Neural progenitor cell (in vitro differentiated cells): ENCODE measurements at places on chromosomes 3 and 15. TPM values are rescaled to one million over a fixed set of nuclear protein-coding genes. Genes with fewer than 3 reads are reported as not detected.

GRCh38 chr3:69865925-69866679 is 126.8 kb downstream of the MITF start:
- no peaks in the 10 kb centered on the region for H3K27me3 ChIP-seq
- no peak overlapping the region for H3K27ac ChIP-seq
- H3K36me3 ChIP-seq, result no peaks in the 10 kb centered on the region
- peak; percentile 10 for DNase-seq
- no peak overlapping the region for H3K4me3 ChIP-seq

Gene AQP9
- not detected in 2 replicates for total RNA-seq

- peaks cover 7% of the 10 kb centered on the region for H3K4me1 ChIP-seq
- H3K27ac ChIP-seq, result no peak overlapping the region
- no peak overlapping the region for H3K4me3 ChIP-seq
- no peak for DNase-seq
- H3K27me3 ChIP-seq, result no peaks in the 10 kb centered on the region
- H3K36me3 ChIP-seq, result no peaks in the 10 kb centered on the region
Measured at GRCh38 chr3:151864423-151865101, 8.9 kb upstream of the SUCNR1 start.

Gene MESP2
- total RNA-seq, result 0.19 TPM in 1 of 2 replicates, not detected in the other

- no peak overlapping the region for H3K27ac ChIP-seq
- peaks cover 34% of the 10 kb centered on the region for H3K27me3 ChIP-seq
- H3K4me1 ChIP-seq, result peaks cover 7% of the 10 kb centered on the region
Measured at GRCh38 chr3:194671511-194671899, 486 bp downstream of the LSG1 start.

DNA sequence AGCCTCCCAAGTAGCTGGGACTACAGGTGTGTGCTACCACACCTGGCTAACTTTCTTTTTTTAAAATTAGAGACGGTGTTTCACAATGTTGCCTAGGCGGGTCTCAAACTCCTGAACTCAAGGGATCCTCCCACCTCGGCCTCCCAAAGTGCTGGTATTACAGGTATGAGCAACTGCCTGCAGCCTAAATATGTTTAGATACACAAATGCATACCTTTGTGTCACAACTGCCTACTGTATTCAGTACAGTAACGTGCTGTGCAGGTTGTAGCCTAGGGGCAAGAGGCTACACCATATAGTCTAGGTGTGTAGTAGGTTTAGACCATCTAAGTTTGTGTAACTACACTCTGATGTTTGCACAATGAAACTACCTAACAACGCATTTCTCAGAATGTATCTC is 9.5 kb upstream of the PAK6 start:
- H3K4me3 ChIP-seq, result no peak overlapping the region
- no peaks in the 10 kb centered on the region for H3K27me3 ChIP-seq
- H3K27ac ChIP-seq, result no peak overlapping the region

GRCh38 chr3:191358929-191359328 is 28.6 kb upstream of the UTS2B start:
- H3K27me3 ChIP-seq, result no peaks in the 10 kb centered on the region
- no peak for DNase-seq
- no peak overlapping the region for H3K4me3 ChIP-seq
- peaks cover 4% of the 10 kb centered on the region for H3K36me3 ChIP-seq

GRCh38 chr3:139533781-139534454 is 5.6 kb downstream of the RBP1 start:
- no peaks in the 10 kb centered on the region for H3K36me3 ChIP-seq
- H3K4me1 ChIP-seq, result peaks cover 37% of the 10 kb centered on the region
- DNase-seq, result no peak
- H3K27ac ChIP-seq, result no peak overlapping the region
- H3K4me3 ChIP-seq, result no peak overlapping the region

- H3K4me3 ChIP-seq, result no peak overlapping the region
- DNase-seq, result peak; percentile 15
- H3K4me1 ChIP-seq, result peaks cover 5% of the 10 kb centered on the region
- no peak overlapping the region for H3K27ac ChIP-seq
Measured at GRCh38 chr3:25000971-25001591, 427.0 kb upstream of the RARB start.

DNA sequence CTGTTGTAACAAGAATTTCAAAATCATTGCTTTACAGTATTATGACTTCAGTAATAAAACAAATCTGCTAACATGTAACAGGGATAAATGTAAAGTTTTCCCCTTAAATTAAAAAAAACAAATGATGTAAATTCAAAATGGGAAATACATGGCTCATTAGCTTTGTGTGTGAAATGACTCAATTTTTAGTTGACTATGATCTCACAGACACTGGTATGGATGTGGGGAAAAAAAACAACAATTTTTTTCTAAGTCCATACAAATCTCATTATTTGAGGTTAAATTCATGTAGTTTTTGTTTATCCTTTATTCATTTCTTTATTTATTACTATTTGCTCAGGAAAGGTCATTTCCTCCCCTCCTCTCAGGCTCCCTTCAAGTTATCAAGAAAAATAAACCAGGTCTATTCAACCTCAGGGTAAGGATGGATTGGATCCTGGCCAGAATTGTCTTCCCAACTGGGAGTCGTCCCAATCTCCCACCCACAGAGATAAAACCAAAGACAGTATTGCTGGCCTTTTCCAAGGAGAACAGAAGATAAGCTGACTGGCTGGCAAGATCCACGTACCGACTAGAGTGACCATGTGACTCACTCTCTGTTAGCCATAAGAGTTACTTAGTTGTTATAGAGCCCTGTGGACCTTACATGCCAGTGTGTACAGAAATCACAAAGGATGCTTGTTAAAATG is 373.3 kb downstream of the GAP43 start:
- H3K4me3 ChIP-seq, result no peak overlapping the region
- no peaks in the 10 kb centered on the region for H3K27me3 ChIP-seq
- peaks cover 18% of the 10 kb centered on the region for H3K4me1 ChIP-seq
- H3K36me3 ChIP-seq, result no peaks in the 10 kb centered on the region
- DNase-seq, result no peak

Gene COLQ
- 1.5 and 2.8 TPM in 2 replicates for total RNA-seq

DNA sequence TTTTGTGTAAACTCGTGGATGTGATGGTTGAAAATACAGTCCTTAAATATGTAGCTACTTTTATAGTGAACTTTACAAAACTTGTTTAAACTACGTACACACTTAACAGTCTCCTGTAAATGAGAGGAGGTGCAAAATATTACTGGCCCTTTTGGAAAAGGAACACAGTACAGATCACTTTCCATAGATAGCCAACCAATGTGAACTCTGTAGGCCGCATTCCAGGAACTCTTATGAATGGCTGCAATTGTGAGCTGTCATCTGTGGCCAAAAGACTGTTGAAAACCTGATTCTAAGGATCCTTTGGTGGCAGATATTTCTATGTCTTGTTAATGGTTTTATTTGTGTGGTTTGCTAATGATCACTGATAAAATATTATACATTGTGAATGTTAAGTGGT is 6.2 kb downstream of the TSC22D2 start:
- peak overlapping the region; percentile 80 for H3K4me3 ChIP-seq
- peak; percentile 44 for DNase-seq
- peaks cover 44% of the 10 kb centered on the region for H3K4me1 ChIP-seq
- no peaks in the 10 kb centered on the region for H3K27me3 ChIP-seq
- H3K36me3 ChIP-seq, result no peaks in the 10 kb centered on the region
- H3K27ac ChIP-seq, result no peak overlapping the region

Gene SCN5A
- 3.9 and 4.6 TPM in 2 replicates for total RNA-seq

Gene ATP2B2
- 0.03 TPM in 1 of 2 replicates, not detected in the other for total RNA-seq

GRCh38 chr15:29268706-29269484 is 727 bp downstream of the NSMCE3 start:
- H3K4me3 ChIP-seq, result peak overlapping the region; percentile 81
- DNase-seq, result peak; percentile 57
- no peaks in the 10 kb centered on the region for H3K27me3 ChIP-seq
- no peaks in the 10 kb centered on the region for H3K36me3 ChIP-seq
- H3K4me1 ChIP-seq, result peaks cover 16% of the 10 kb centered on the region

- H3K36me3 ChIP-seq, result no peaks in the 10 kb centered on the region
- no peaks in the 10 kb centered on the region for H3K27me3 ChIP-seq
- no peak for DNase-seq
- H3K4me3 ChIP-seq, result no peak overlapping the region
- no peak overlapping the region for H3K27ac ChIP-seq
Measured at GRCh38 chr3:156433910-156434309, 121.0 kb downstream of the SSR3 start.

- no peak overlapping the region for H3K4me3 ChIP-seq
- H3K4me1 ChIP-seq, result peaks cover 13% of the 10 kb centered on the region
- DNase-seq, result no peak
Measured at GRCh38 chr15:46413799-46414198, 779.0 kb downstream of the SQOR start.

GRCh38 chr3:57730682-57731081 is 25.4 kb upstream of the SLMAP start:
- no peaks in the 10 kb centered on the region for H3K4me1 ChIP-seq
- H3K4me3 ChIP-seq, result no peak overlapping the region
- H3K36me3 ChIP-seq, result no peaks in the 10 kb centered on the region
- no peaks in the 10 kb centered on the region for H3K27me3 ChIP-seq
- no peak for DNase-seq

Gene ADPRH
- total RNA-seq, result 0.77 and 1.4 TPM in 2 replicates

Gene SAMMSON
- not detected in 2 replicates for total RNA-seq

GRCh38 chr15:88661761-88662556 is 23.1 kb downstream of the ISG20 start:
- no peaks in the 10 kb centered on the region for H3K36me3 ChIP-seq
- no peaks in the 10 kb centered on the region for H3K4me1 ChIP-seq
- H3K27me3 ChIP-seq, result no peaks in the 10 kb centered on the region
- no peak for DNase-seq
- no peak overlapping the region for H3K4me3 ChIP-seq

- no peak overlapping the region for H3K27ac ChIP-seq
- H3K36me3 ChIP-seq, result no peaks in the 10 kb centered on the region
- no peak for DNase-seq
Measured at GRCh38 chr3:76760336-76760735, 279.6 kb upstream of the ROBO2 start.
